GM04504 (cell line): ENCODE measurements at places on chromosomes 1 and 21.
A peak's percentile ranks its signal among the peaks of the same experiment; 100 is the strongest.

DNA sequence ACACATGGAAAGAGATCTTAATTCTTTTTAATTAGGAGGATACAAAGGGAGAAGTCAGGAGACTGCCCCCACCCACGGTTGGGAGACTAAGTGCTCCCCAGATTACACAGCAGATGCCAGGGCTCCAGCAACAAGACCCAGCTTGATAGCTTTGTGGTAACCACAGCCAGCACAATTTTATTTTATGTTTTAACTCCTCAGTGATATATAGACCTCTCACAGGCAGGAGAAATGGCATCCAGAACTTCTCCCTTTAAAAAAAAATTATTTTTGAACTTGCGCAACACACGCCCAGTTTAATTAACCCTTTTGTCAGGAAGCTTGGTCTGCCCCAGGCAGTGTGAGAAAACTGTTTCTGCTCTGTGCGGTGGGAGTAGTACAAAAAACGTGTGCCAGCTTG, 62.6 kb upstream of the ACOT11 start:
- no peak for DNase-seq

GRCh38 chr21:43696214-43696613, 22.7 kb upstream of the PDXK start:
- DNase-seq = no peak

DNA sequence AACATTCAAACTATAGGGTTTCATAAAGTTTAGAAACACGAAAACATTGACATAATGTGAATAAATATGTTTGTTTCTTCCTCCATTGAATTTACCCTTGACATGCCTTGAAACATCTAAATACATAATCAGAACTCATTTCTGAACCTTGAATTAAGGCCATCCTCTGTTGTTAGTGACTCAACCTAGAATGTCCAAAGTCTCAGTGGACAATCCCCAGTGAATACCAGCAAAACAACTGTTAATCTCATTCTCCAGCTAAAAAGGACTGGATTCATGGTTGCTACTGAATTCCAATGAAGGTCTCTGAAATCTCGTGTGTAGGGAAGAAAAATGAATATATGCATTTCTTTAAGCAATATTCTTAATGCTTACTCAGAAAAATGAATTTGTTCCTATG, at the start of gene OR2L2:
OR2L2 (plus strand) TSS at position 301 of the 400 bp plus-strand sequence. CDS start 8,198 bp downstream, outside the sequence.
- DNase-seq = no peak

DNA sequence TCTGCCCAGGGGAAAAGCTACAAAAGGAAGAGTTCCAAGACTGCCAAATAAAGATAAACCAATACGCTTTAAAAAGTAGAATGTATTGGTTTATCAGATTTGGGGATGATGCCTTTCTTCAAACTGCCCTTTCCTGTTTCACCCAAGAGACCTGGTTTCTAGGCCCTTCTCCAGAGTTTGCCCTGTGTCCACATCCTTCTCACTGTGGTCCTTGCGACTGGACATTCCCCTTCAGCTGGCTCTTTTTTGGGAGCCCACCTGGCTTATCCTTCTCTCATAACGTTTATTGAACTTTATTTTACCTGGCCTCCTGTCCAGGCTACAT, 490 bp upstream of the CZIB start:
- DNase-seq = no peak

DNA sequence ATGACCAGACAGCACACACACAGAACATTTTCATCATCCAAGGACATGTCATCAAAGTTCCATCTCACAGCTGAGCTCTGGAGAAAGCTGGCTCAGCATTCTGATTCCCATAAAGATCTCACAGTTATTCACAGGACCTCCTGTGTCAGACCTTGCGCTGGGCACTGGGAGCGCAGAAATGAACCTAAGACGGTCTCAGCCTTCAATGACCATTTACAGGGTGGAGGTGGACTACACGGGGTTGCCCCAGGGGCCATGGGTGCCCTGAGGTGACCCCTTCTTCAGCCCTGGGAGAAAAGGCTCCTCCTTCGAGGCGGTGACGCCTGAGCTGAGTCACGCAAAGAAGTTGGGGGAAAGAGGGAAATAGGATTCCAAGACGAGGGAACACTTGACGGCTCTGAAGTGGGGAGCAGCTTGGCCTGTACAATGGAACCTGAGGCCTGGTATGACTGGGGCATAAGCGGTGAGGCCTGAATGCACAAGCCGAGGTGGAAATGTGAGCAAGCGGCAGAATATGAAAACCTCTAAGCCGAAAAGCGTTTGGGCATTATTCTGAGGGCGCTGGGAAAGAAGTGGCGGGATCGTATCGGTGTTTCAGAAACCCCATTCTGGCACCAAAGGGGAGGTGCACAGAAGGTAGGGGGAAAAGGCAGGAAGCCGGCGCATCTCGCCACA, 797 bp downstream of the CC2D1B start:
- peak; percentile 50 for DNase-seq

DNA sequence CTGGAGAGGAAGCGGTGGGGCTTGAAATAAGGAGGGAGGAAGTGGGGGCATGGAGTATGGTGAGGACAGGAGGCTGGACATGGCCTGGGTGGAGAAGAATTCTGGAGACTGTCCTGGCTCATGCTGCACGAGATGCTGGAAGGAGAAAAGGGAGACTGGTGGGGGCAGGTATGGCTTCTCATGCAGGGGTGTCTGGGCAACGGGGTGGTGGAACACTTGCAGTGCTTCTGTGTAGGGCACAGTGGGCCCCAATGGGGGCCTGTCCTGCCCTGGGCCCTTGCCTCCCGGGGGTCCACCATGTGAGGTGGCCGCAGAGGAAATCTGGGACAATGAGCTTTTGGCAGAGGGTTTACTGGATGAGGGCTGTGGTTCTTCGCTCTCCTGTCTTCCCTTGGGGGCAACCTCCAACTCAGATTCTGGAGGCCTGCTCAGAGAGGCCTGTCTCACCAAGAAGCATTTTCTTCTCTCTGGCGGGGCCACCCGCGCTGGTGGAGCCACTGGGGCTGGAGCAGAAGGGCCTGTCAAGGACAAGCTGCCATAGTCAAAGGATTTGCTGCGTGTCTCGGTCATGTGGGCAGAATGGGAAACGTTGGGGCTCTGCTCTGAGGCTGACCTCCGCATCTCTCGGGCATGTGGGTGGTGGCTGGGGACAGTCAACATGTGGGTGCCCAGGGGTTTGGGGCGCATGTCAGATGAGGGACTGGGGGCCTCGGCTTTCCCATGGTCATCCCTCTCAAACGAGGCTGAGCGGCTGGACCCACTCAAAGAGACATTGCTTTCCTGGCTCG, 96.9 kb upstream of the EDN2 start:
- no peak for DNase-seq

- DNase-seq = no peak
Measured at GRCh38 chr1:8302081-8302956, 15.6 kb upstream of the SLC45A1 start.

- DNase-seq = no peak
Measured at GRCh38 chr1:37461698-37462436, 12.5 kb upstream of the ZC3H12A start.

GRCh38 chr1:19272064-19272463, 16.5 kb downstream of the AKR7A3 start:
- no peak for DNase-seq

DNA sequence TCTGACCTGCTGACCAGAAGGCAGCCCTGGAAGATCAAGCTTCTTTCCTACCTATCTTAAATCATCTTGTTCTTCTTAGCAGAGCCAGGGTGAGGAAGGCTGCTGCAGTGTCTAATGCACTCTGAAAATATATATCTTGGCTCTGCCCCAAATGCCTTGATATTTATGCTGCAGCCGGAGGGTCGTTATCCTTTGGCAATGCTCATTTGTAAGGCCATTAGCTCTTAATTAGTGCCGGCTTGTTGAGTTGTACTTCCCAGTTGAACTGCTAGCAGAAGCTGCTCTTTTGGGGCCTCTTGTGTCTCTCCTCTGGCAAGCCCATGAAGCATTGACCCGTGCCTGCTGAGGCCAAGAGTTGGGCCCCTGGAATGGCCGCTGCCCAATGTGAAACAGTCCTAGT, 4.2 kb upstream of the GNL2 start:
- DNase-seq = no peak

DNA sequence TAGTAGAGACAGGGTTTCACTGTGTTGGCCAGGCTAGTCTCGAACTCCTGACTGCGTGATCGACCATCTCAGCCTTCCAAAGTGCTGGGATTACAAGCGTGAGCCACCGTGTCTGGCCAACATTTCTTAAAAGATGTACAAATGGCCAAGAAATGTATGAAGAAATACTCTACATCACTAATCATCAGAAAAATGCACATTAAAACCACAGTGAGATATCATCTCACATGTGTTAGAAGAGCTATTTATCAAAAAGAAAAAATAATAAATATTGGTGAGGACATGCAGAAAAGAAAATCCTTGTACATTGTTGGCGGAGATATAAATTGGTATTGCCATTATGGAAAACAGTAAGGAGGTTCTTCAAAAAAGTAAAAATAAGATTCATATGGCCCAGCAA, 33.6 kb upstream of the TNFSF18 start:
- no peak for DNase-seq

DNA sequence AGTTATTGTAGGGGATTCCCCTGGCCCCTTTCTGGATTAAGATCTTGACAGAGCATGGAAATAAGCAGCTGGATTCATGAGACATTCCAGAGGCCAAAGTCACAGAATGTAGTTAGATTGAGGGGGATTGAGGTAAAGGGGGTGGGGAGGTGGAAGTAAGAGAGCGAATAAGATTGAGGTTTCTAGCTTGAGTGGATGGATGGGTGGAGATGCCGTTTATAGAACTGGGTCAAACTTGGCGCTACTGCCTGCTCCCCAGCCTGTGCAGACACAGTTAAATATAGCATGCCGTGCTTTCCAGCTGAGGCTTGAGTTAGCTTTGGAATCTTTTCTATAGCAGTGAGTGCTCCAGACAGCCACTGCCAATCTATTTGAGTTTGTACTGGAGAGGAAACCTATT, 85.7 kb downstream of the DYRK1A start:
- DNase-seq = peak; percentile 78

DNA sequence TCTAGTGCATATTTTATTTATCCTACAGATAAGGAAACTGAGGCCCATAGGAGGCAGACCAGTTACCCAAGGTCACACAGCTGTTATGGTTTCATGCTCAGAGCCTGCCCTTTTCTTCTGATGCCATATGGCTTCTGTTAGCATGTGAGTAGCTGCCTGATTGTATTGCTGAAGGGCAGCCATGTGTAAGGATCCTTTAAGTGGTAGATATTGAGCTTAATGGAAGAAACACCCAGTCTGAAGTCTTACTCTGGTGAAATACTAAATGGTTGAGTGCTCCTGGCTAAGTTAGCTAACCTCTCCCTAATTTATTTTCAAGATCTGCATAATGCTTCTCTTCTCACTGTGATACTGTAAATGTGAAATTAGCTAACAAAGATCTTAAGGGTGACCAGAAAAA, 30.9 kb downstream of the ADAMTS5 start:
- no peak for DNase-seq

DNA sequence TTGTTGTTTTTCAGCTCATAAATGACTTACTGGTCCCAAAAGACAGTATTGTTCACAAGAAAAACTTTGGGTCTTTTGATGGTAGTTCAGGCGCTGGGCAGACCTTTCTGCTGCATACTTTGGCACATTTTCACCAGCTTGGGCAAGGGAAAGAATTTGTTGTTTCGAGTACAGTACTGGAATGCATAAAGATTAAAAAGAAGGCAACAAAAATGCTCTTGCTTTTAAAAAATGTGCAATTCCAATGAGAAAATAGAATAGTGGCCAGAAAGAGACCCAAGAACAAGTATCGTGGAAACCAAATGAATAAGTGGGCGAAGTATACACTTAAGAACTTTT, 56.0 kb downstream of the CLIC6 start:
- DNase-seq = no peak

DNA sequence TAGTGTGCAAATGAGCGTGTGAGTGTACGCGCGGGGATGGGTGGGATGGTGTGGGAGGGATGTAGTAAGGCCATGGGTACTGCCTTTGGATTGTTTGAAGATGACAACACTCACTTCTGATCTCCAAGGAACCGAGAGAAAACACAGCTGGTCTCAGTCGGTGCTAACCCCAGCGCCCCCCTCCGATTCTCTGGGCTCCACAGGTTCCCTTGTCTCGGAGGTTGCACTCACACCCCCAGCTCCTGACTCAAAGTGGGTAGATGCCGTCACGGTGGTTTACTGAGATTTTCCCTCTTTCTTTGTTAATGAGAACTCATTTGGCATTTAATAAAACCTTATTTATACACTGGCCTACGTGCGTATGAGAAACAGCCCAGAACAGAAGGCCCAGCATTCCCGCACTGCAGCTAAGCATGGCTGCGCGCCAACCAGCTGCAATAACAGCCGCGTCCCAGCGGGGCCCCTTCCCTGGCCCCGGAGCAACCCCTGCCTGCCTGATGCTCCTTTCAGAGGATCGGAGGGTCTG, 25.8 kb downstream of the ABCA4 start:
- DNase-seq = peak; percentile 46

GRCh38 chr21:38326429-38326828, 69.6 kb downstream of the KCNJ15 start:
- DNase-seq = no peak

DNA sequence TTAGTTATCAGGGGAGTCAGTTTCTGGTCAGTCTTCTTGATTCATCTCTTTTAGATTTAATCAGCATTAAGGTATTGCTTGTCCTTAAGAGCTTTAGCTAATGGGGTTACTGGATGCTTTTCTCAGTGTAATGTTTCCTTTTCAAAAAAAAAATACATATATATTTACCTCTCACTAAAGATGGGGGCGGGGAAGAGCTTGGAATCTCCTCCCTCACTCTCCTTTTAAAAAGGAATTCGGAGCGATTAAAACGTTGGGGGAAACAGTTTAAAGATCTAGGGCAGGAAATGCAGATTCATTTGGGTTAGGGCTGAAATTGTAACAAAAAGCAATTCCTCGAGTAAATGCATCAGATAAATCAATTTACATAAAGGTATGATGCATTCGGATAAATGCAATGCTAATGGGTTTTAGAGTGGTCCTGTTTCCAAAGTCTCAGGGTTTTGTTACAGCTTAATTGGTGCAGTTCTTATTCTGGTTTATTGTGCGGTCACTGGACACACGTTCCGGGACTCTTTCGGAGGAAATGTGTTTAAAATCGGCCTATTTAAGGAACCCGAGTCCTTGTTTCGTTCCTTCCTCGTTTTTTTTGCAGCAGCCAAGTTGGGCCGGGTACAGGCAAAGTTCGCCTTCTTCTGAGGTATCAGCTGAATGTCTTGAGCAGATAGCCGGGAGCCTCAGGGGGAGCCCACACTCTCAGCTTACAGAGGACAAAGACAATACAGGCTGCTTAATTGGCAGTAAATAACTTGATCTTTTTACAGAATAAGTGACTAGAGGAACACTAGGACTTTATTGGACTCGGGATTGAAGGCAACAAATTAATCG, 1.6 kb downstream of the LMO4 start:
- DNase-seq = no peak

DNA sequence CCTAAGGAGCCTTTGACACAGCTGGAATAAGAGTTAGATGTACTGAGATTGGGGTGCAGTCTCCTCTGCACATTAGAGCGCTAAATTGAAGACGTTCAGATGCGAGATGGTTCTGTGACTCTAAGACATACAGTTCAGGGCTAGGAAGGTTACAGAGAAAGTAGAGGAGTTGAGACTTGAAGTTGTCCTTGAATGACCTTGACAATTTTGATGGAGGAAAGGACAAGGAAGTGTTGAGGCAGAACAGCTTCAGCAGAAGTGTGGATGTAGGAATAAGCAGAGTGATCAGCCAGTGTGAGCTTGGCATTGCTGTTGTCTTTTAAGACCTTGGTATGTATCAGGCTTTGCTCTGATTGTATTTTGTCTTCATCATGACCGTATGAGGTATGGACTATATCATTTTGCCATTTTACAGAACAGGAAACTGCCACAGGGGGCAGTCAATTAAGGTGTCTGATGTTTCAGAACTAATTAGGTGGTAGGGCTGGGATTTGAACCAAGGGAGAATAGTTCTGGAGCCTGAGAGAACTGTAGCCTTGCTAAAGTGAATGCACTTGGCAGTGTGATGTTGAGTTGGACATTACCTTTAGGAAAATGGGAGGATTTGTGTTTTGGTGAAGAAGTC, 9.2 kb downstream of the TTF2 start:
- DNase-seq = no peak

GRCh38 chr21:35203093-35203977, 154.2 kb upstream of the RUNX1 start:
- peak; percentile 77 for DNase-seq
